Esophagus squamous epithelium (tissue), 5 donors: ENCODE measurements at places on chromosomes 1 and 21.

DNA sequence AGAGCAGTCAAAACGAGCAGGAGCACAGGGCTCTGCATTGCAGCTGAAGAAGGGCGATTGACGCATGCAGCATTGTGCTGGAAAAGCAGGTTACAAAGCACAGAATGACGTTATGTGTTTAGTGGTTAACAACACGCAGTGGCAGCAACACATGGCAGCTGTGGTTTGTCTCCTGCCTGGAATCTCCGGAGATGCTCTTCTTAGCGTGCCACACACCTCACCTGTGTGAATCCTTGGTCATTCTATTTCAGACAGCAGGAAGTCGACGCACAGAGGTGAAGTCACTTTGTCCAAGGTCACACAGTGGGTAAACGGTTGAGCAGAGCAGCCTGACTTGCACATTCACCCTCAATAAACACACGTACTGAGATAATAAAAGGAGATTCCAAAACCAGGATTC lies 14.7 kb downstream of the OBSCN start:
- no peak for DNase-seq

DNA sequence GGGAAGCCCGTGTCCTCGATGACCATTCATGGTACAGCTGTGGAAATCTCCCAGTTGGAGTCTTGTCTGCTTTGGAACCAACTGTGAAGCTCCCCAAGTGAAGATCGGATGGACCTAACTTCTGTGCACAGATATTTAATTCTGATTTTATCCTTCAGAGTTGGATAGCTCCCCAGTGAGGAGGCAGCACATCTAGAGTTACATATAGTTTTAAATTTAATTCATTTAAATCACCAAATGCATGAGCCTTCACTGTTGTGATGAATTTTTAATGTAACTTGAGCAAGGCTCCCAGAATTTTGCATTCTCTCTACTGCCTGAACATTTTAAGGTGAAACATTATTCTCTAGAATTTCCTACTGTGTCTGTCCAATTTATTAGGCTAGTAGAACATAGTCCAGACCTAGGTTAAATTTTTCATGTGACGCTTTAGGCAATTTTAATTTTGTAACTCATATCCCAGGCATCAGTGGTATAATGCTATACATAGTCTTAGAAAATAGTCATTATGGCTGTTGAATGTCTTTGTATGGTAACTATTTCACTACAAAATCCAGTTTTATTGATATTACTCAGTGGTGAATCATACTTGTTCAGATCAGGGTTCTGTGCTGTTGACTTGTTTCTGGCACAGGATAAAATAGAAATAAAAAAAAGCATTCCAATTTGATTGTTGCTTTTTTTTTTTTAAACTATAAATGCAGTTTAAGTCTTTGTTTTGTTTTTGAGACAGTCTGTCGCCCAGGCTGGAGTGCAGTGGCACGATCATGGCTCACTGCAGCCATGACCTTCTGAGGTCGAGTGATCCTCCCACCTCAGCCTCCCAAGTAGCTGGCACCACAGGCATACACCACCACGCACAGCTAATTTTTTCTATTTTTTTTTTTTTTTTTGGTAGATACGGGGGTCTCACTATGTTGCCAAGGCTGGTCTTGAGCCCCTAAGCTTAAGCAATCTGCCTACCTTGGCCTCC lies 66.9 kb downstream of the PRDM2 start:
- DNase-seq: no peak

DNA sequence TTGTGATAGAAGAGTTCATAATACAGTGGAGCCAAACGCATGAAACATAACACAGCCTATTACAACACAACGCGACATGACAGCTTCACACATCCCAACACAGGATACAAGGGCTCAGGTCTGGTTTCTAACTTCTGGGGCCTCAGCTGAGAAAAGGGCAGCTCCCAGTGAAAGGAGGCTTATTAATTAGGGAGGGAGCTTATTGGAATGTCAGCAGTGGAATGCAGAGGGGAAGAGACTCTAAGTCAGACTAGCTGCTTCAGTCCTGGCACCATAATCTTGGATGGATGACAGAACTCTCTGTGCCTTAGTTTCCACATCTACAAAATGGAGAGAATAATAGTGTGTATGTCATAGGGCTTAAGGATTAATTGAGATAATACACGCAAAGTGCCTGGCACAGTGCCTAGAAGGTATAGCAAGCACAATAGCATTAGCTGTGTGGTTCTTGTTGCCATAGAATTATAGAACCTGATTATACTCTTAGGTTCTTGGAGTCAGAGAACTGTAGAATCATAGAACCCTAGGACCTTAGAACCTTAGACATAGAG lies 22.7 kb upstream of the SLC2A1 start:
- DNase-seq: no peak

- no peak for DNase-seq
These were observed 43.5 kb downstream of the LGR6 start for GRCh38 chr1:202237052-202237451.

DNA sequence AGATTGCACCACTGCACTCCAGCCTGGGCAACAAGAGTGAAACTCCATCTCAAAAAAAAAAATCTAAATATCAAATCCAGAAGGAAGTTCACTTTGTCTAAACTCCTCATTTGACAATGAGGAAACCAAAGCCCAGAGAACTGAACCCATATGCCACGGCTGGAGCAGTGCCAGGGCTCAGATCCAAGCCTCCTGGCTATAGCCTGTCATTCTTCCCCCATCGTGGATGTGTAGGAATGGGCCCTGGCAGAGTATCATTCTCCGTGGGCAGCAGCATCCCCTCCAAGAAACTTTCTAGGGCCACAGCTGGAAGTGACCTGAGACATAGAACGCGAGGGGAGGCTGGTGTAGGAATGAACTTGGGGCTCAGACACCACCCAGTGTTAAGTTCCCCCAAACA lies 47.2 kb downstream of the CAPN9 start:
- no peak for DNase-seq

DNA sequence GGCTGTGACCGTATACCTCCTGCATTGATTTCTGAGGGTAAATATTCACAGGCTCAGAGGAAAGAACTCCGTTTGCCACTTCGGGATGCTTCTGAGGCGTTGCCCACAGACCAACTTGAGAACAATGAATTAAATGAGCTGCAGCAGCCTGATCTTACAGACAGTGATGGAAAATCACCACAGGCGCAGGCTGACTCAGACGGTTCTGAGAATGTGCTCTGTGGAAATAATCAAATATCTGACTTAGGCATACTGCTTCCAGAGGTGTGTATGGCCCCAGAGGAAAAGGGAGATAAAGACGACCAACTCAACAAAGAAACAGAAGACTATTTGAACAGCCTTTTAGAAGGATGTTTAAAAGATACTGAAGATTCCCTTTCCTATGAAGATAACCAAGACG lies 76.7 kb upstream of the SCCPDH start:
- DNase-seq: no peak

- no peak for DNase-seq
These were observed 4.6 kb downstream of the CRYBG2 start for GRCh38 chr1:26349188-26349876.

DNA sequence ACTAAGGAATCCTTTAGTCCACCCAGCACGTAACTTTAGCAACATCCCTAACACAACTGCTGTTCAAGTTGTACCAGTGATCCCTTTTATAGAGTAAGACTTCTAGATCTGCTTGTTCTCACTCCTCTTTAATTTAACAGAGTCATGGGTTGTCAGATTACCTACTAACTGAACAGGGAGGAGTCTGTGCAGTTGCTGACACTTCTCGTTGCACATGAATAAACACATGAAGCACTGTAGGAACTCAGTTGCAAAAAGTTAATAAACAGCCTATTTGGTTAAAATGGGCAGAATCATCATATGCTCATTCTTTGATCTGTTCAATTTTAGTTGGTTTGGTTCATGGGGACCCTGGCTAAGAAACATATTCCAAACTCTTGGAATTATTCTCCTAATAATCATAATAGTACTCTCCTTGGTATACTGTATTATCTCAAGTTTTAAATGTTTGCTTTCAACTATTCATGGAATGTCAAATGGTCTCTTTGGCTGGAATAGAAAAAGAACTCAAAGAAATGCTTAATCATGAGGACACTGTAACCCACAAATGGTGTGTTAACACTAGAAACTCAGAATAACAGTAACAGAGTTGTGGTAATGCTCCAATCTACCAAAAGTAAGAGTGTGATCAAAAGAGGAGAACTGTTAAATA lies 15.6 kb downstream of the PLPPR5 start:
- no peak for DNase-seq

DNA sequence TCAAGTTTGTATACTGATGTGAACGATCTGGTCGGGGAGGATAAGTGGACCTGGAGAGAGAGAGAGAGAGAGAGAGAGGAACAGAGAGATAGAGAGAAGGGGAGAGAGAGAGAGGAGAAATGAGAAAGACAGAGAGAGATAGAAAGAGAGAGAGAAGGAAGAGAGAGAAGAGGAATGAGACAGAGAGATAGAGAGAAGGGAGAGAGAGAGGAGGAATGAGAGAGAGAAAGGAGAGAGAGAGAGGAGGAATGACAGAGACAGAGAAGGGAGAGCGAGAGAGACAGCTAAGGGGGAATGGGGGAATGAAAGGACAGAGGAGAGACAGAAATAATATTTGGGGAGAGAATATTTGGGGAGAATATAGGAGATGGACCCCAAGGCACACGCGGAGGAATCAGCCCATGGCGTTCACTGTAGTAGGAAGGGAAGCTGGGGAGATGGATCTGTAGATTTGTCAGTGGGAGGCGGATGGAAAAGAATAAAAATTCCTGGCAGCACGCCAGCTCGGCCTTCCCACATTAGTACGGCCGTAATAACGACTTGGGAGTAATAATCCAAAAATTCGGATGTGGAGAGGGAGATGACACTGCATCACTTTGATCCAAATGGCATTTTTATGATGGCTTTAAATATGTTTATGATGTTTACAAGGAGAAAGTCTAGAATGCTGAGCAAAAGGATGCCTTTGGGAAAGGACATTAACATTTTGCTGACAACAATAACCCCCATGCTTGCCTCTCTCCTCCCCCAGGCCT lies 159.8 kb upstream of the KCNJ6 start:
- DNase-seq: no peak

GRCh38 chr1:180040034-180040433 lies 85.4 kb downstream of the CEP350 start:
- no peak for DNase-seq
